ENCODE measurements at places on chromosomes 5 and 9.

GRCh38 chr9:77402286-77402685 is 225.0 kb downstream of the VPS13A start:
- DNase-seq, result no peak

DNA sequence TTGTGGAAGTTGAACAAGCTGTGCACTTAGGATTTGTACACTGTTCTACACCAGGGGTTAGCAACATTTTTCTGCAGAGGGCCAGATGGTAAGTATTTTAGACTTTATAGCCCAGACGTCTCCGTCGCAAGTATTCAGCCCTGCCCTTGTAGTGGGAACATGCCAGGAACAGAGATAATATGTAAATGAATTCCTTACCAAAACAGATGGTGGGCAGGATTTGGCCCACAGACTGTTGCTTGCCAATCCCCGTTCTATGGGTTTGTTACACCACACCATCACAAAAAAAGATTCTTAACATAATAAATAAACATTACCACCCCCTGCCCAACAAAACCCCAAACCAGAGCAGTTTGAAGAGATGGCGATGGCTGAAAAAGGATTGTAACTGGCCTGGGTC is 74.3 kb downstream of the AMBP start:
- no peak for DNase-seq

GRCh38 chr5:11873587-11873986 is 30.7 kb downstream of the CTNND2 start:
- DNase-seq, result no peak

- no peak for DNase-seq
Measured at GRCh38 chr9:2764353-2764752, 47.0 kb downstream of the KCNV2 start.

GRCh38 chr5:113989913-113990305 is 372.0 kb upstream of the KCNN2 start:
- DNase-seq, result no peak

DNA sequence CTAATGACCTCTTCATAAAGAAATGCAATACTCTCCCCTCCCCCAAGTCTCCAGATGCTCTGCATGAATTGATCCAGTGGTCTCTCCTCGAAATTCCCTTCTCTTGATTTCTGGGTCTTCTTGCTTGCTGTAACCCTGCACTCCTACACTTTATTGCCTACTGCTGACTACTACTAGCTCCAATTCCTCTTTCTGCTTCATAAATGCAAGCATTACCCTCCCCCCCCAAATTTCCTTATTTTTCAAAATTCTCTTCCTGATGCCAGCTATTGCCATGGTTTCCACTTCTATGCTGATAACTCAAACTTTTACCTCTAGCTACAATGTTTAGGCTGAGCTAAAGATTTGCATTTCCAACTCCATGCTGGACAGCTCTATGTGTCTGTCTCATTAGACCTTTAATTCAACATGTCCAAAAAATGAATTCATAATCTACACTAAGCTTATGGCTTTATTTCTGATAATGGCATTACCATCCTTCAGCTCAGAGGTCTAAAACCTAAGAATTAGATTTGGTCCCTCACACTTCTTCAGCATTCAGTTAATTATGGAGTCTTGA is 1.4 kb downstream of the ZBTB26 start:
- no peak for DNase-seq

DNA sequence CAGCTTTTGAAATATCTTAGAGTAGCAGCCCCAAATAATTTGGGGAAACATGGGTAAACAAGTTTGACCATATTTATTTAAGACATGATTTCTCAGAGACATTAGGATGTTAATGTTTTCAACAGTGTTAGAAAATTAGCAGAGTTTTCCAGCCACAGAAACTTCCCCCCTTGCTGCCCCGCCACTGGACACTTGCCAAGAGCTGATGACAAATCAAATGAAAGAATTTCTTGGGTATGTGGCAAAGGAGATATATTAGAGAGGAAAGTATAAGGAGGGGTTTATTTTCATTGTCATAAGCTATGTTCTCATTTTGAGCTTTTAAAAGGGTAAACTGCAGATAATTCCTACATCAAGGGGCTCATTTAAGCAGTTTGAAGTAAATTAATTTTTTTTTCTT is 15.9 kb downstream of the GABRA1 start:
- DNase-seq, result no peak

DNA sequence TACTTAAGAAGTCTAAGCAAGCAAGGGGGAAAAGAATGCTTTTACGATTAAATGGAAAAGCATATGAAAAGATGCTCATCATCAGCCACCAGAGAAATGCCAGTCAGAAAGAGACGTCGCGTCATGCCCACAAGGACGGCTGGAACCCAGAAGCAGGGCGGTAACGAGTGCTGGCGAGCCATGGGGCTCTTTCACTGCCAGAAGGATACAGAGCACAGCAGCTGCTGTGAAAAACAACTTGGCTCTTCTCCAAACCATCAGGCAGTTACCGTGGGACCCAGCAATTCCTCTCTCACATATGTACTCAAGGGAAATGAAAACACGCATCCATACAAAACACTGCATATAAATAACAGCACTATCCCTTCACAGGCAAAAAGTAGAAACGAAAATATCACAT is 95.5 kb downstream of the CAMSAP1 start:
- DNase-seq, result no peak

- no peak for DNase-seq
Measured at GRCh38 chr5:117220730-117221129, 646.1 kb upstream of the SEMA6A start.

- DNase-seq, result no peak
Measured at GRCh38 chr9:133970581-133971058, 21.5 kb downstream of the VAV2 start.

GRCh38 chr5:171975262-171975876 is 31.1 kb downstream of the FBXW11 start:
- DNase-seq, result no peak

DNA sequence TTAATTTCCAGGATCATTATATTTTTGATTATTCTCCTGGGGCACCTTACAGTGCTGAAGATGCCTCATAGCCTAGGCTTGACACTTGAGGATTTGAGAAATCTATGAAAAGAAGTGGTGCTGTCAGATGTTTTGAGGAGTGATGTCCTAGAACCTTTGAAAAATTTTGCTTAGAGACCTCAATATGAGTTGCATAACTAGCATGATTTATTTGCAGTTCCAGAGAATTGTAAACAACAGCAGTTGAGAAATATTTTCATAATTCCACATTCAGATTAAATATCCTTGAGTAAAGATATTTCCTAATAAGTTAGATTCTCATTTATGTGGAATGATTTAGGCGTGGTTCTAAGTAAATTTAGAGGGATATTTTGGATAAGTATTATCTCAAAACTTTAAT is 225.8 kb downstream of the ADAMTSL1 start:
- DNase-seq, result no peak

DNA sequence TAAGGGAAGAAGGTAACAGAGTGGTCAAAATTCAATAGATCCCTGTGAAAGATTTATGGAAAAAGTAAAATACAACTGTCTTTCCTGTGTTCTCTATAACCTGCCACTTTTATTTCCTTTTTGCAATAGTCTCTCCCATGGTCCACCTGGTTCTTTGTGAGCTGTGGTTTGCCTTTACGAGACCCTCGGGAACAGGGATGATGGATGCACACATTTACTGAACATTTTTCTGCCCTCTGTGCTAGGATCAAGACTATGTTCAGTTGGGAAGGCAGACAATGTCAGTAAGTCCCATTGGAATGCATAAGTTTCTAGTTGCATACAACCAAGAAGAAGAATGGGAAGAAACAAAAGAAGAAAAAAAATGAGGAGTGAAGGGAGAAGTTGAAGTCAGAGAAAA is 281.2 kb downstream of the TRPM3 start:
- DNase-seq, result no peak

GRCh38 chr9:130425741-130426466 is 18.9 kb upstream of the ASS1 start:
- DNase-seq, result no peak

DNA sequence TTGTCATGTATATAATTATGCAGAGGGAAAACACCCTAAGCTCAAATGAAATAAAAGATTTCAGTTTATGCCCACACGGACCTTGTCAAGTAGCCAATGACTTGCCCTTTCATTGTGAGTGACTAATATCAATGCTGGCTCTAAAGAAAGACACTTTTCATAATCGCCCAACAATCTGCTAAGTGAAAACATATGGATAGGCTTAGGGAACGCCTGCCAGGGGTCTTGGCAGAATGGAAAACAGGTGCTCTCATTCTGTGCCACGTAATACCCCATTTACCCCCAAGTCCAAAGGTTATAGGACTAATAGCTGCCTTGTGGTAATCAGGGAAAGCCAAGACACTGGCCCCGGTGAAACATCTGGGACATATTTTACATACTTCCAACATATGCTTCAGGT is 157.7 kb downstream of the SLF1 start:
- no peak for DNase-seq

- no peak for DNase-seq
Measured at GRCh38 chr9:91177661-91178280, 183.9 kb downstream of the AUH start.

GRCh38 chr5:167623354-167623753 is 668.1 kb upstream of the WWC1 start:
- no peak for DNase-seq

GRCh38 chr9:12640866-12641636 is 52.1 kb upstream of the TYRP1 start:
- DNase-seq, result no peak

GRCh38 chr9:76459694-76460635 is 983 bp downstream of the GCNT1 start:
- no peak for DNase-seq

- DNase-seq, result no peak
Measured at GRCh38 chr9:13205824-13206223, 73.7 kb downstream of the MPDZ start.

DNA sequence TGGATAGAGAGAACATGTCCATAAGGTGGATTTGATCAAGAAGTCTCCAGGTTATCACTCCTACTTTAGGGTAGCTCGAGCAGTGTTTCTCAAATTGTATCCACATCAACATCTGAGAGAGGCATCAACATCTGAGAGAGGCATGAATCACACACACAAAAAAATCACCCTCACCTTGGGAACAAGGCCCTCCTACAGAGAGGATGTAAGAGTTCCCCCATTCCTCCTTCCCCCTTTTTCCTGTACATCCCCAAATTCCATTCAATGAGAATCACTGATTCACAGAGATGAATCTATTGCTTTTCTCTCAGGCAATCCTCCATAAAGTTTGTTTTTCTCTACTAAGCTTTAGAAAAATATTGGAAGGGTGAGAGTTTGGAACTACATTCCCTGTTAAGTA is 233.4 kb upstream of the CDH6 start:
- no peak for DNase-seq

GRCh38 chr9:10843151-10843550 is 230.3 kb upstream of the PTPRD start:
- DNase-seq, result no peak

GRCh38 chr5:140547508-140548299 is at the start of gene EIF4EBP3:
EIF4EBP3 (plus strand) TSS chr5:140547662; CDS start chr5:140547738, 76 bp downstream.
- DNase-seq, result peak; percentile 49

GRCh38 chr5:35811108-35811741 is 45.5 kb upstream of the IL7R start:
- DNase-seq, result no peak
